Stimulated activated CD4-positive, alpha-beta T cell treated with anti-CD3 and anti-CD28 coated beads, Interleukin-1b, Interleukin-23, amount 100 ng/mL, for 1 hour (primary cell): ENCODE measurements at places on chromosomes 12 and 14.

GRCh38 chr14:41609704-41610183, 3.1 kb downstream of the LRFN5 start:
- no peak for DNase-seq

GRCh38 chr14:92917041-92917940, 5.7 kb upstream of the CHGA start:
- no peak for DNase-seq

DNA sequence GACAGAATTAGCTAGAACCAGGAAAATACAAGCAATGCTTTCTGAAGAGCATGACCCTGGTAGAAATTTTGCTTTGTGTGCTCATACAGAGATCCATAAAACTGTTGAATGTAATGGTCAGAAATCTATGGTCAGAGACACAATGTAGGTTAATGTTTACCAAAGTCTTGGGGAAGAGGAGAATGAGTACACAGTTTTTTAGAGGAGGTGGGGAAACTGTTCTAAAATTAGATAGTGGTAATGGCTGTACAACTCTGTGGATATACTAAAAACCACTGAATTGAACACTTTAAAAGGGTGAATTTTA, 109.5 kb upstream of the ARHGAP5 start:
- DNase-seq: no peak

DNA sequence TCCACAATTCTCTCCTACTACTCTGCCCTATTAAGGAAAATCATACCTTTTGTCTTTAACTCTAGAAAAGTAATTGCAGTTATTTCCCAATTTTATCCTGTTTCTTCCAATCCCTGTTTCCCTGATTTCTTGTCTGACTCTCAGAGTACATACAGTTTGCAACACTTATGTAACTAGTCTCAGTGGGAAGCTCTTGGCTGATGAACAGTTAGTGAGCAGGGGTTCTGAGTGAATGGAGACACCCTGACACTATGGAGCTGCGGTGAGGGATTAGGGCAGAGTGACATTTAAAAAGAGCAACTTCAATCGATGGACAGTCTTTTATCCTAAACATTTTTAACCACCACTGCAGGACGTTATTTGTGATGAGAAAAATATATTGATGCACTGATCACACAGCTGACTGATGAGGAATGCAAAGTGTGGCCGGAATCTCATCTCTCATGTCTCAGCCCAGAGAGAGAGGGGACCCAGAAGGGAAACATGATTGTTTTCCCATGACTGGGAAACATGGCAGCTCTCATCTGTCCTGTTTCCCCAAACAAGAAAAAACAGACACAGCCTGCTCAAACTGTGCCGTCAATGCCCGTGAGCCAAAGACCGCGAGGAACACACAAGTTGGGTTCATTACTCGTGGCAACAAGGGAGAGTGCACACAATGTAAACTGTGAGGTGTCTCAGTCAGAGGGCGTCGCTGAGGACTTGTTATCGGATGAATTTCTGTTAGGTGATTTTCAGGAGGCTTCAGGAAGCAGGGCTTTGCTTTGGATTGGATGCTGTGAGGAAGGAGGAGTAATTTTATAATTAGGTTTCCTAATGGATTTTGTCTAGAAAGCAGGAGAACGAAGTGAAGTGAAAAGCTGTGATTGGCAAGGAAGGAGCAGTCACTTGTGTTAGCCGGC, 5.2 kb upstream of the SLC6A13 start:
- no peak for DNase-seq

GRCh38 chr14:61380984-61381383, 59.6 kb downstream of the PRKCH start:
- DNase-seq: no peak

DNA sequence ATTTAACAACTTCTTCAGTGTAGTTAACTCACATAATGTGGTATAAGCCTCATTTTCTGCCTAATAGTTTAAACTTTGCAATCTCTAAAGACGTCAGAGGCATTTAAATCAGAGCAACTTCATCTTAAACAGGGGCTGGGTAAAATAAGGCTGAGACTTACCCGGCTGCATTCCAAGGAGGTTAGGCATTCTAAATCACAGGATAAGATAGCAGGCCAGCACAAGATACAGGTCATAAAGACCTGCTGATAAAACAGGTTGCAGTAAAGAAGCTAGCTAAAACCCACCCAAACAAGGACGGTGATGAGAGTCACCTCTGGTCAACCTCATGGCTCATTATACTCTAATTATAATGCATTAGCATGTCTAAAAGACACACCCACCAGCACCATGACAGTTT, 115.6 kb upstream of the PKP2 start:
- no peak for DNase-seq

- DNase-seq: no peak
Observed at GRCh38 chr12:104669851-104670337, 213.1 kb downstream of the CHST11 start.

GRCh38 chr12:51814311-51815088, 34.0 kb downstream of the FIGNL2 start:
- DNase-seq: peak; percentile 39

DNA sequence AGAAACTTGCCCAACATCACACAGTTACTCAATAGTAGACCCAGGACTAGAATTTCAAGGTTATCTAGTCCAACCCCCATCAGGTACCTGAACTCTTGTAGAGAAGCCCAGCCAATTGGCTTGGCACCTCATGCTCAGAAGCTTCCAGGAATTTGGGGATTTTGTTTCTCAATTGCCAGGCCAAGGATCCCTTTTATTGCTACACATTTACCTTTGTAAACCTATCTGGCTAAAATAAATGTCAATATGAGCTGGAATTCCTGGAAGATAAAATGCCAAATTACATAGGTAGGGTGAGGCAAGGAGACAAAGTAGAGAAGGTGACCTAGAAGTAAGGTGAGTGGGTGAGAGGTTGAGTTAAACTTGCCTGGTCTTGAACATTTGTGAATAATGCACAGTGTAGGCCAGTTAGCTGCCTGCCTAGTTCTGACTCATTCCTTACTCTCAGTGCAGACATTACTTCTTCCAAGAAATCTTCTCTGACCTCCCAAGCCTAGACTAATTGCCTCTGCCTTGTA, 36.3 kb downstream of the SDR9C7 start:
- no peak for DNase-seq

- no peak for DNase-seq
Observed at GRCh38 chr12:126558810-126559209, 1493.6 kb downstream of the AACS start.

DNA sequence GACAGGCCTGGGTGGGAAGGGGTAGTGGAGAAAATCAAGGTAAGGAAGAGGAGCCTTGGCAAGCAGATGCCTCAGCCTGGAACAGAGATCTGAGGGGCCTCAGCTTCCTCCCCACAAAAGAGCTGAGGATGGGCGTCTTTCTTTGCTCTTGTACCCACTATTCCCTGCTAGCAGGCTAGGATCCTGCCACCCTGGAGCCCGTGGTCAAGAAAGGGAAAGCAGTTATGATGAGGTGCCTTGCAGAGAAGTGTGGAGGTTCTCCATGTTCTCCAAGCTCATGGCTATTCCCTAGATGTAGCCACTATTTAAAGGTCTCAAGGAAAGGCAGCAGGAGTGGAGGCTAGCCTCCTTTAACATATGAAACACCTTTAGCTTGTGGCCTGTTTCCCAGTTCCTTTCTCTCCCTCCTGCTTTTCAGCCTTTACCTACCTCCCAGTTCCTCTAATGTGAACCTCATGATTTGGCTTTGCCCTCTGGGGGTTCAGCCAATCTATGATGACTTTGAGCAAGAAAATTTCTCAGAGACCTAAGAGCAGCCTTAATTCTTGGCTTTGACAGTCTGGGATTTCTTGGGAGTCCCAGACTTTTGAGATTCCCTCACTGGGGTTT, 1.1 kb downstream of the IKZF4 start:
- no peak for DNase-seq

GRCh38 chr12:32535288-32535999, 136.1 kb downstream of the FGD4 start:
- no peak for DNase-seq

GRCh38 chr14:68216957-68217356, 397.4 kb downstream of the RAD51B start:
- DNase-seq: no peak

- no peak for DNase-seq
Observed at GRCh38 chr14:63686926-63687325, 40.9 kb downstream of the SGPP1 start.

DNA sequence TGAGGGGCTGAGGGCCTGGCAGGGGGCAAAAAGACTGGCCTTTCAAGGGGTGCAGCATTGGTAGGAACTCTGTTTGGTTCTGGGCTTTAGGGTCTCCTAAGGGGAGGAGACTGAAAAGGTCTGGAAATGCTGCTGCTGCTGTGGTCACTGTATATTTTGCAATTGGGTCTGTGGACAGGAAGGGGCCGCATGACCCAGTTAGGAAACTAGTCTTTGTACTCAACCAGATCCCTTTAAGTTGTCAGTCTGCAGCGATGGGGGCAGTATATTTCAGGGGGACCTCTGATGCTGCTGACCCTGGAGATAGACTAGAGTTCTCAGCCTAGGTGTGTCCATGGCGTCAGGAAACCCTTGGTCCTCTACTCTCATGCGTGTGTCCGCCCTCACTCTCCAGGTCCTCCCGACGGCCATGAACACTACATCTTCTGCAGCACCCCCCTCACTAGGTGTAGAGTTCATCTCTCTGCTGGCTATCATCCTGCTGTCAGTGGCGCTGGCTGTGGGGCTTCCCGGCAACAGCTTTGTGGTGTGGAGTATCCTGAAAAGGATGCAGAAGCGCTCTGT, 4.0 kb downstream of the LTB4R start:
- DNase-seq: no peak

DNA sequence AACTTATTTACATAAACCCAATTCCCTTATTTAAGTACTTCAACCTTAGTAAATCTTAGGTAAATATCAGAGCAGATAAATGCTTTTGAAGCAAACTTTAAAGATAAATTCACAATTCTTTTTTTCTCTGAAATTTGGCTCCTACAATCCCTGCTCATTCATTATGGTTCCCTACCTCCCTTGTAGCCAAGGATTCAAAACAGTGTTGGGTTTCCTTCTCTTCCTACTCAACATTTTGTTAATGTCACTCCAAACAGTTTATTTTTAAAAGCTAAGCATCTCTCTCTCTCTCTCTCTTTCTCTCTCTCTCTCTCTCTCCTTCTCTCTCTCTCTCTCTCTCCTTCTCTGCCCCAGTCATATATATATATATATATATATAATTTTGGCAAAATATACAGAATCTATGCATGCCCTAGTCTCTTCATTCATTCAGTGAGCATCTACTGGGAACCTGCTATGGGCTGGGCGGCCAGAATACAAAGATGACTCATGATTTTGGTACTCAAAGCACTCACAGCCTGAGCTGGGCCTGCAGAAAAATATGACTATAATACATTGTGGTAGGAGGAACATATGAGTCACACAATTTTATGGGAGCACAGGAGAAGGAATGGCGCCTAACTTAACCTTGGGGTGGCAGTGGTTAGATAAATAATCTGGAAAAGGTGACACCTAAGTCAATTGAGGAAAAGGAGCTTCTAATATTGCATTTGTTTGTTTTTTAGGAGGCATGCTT, 123.7 kb upstream of the DHRS4 start:
- no peak for DNase-seq

GRCh38 chr14:38143659-38144505, 63.8 kb upstream of the SSTR1 start:
- no peak for DNase-seq

DNA sequence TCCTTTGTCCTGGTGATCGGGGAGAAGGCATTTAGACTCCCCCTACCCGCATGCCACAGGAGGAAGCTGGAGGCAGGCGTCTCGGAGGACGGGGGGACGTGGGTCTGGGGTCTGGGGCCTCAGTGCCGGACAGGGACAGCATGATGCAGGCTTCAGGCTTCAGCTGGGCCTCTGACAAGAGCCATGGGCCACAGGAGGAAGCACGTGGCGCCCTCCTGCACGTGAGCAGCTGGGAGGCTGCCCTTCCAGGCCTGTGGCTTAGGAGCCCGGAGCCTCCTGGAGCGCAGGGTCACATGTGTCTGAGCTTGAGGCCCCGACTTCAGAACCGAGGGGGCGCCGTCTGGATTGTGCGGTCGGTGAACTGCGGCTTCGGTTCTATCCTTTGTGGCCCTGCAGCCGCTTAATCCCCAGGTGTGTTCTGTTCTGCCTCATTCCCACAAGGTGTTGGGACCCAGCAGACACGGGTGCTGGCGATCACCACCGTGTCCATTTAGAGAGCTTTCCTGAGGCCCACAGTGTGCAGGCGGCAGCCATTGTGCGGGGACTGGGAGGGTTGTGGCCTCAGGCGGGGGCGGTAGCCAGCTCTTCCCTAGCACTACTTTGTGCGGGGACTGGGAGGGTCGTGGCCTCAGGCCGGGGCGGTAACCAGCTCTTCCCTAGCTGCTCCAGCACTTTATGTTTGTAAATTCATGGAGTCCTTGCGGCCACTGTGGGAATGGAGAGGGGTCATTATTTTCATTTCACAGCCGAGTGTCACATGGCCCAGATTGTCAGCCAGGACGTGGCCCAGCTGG, 150.2 kb downstream of the ADGRD1 start:
- no peak for DNase-seq

- DNase-seq: no peak
Observed at GRCh38 chr14:82029038-82029437, 495.4 kb upstream of the SEL1L start.

DNA sequence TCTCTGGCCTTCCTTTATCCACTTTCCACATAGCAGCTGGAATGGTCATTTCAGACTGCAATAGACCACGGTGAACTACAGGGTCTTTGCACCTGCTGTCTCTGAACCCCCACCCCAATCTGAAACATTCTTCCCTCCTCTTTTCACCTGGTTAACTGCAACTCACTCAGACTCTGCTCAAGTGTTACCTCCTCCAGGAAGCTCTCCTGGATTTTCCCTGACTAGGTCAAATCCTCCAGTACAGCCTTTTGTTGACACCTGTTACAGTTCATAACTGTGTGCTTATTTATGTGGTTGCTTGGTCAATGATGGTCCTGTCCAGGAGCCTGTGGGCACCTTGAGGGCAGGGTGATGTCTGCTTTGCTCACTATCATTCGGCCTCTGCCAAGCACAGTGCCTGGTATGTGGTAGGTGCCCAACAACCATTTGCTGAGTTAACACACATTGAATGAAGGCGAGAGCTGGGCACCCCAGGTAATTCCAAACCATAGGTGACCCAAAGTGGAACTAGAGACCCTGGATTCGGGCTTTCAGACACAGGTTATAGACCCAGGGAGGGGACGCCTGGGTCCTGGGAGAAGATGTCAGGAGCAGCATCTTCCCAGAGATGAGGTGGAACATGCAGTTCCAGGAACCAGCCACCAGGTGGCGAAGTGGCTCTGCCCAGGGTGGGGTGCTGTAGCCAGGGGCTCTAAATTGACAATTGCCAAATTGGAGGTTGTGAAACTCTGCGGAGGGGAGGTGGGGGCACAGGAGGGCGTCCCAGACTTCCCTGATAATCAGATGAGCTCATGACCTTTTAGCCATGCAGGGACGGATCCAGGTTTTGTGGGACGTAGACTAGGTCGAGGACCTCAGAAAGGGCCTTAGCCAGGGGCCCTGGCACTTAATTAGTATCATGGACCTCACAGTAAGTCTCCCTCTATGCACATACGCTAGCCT, 28.1 kb downstream of the TRPV4 start:
- peak; percentile 29 for DNase-seq

- no peak for DNase-seq
Observed at GRCh38 chr14:102883089-102883541, 39.3 kb upstream of the AMN start.

DNA sequence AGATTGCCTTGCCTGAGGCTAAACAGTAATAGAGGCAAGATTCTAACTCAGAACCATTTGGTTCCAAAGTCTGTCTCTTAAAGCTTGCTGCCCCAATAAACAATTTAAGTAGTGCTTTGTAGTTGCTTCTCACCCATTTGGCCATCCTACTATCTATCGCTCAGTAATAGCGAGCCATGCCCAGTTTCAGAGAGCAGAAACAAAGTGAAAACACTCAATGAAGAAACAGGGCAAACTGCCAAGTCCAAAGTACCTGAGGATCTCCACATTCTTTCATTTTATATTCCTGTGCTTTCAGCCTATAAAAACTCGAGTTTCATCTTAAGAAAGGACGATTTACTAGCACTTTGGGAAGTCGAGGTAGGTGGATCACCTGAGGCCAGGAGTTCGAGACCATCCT, 103.3 kb upstream of the BBS10 start:
- DNase-seq: no peak
